ENCODE measurements at places on chromosomes 1 and 21. TPM values are rescaled to one million over a fixed set of nuclear protein-coding genes. Genes with fewer than 3 reads are reported as not detected.

PLPPR4 gene
- 9.8 TPM for polyA plus RNA-seq

HTR6 gene
- polyA plus RNA-seq, result not detected

KLF17 gene
- not detected for polyA plus RNA-seq

ZFYVE9 gene
- 23.4 TPM for polyA plus RNA-seq

LPGAT1 gene
- 37.1 TPM for polyA plus RNA-seq

ATP1A4 gene
- 2.4 TPM for polyA plus RNA-seq

IFI44 gene
- 7.2 TPM for polyA plus RNA-seq

SERINC2 gene
- polyA plus RNA-seq, result 44.2 TPM

FALEC gene
- polyA plus RNA-seq, result 0.40 TPM

NUAK2 gene
- 0.91 TPM for polyA plus RNA-seq

LCE1F gene
- not detected for polyA plus RNA-seq

ESPN gene
- 1.0 TPM for polyA plus RNA-seq

KCTD3 gene
- not detected for polyA plus RNA-seq

AXDND1 gene
- not detected for polyA plus RNA-seq

VASH2 gene
- 44.6 TPM for polyA plus RNA-seq

IFNGR2 gene
- not detected for polyA plus RNA-seq

ASAP3 gene
- polyA plus RNA-seq, result 52.2 TPM

KIAA0040 gene
- polyA plus RNA-seq, result 15.0 TPM

GBP4 gene
- polyA plus RNA-seq, result 3.3 TPM

CRP gene
- polyA plus RNA-seq, result not detected

TNFRSF25 gene
- 5.8 TPM for polyA plus RNA-seq

SDHB gene
- polyA plus RNA-seq, result 113 TPM

PLA2G2F gene
- not detected for polyA plus RNA-seq

PYHIN1 gene
- polyA plus RNA-seq, result not detected

CRYBG2 gene
- 0.28 TPM for polyA plus RNA-seq

EDN2 gene
- 0.55 TPM for polyA plus RNA-seq

CYP4X1 gene
- 5.3 TPM for polyA plus RNA-seq

Measured in muscle of arm (tissue), 14 donors.